ENCODE measurements at places on chromosomes 3 and 15.

GRCh38 chr3:107690522-107691138 is 167.9 kb downstream of the BBX start:
- DNase-seq = no peak

DNA sequence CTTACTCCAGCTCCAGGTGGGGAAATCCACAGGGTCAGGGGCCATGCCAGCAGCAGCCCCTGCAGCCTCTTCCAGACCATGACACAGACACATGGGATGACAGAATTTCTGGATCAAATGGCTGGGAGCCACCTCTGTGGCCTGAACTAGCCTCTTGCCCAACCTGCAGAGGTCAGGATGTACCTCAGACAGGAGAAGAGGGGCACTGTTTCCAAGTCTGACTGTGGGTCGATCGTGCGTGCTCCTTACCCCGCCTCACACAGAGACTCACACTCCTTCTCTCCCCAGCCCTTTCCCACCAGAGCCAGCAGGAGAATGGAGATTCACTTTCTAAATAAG is 131.9 kb downstream of the FAM43A start:
- DNase-seq = no peak

GRCh38 chr3:72951259-72951722 is 45.3 kb upstream of the PPP4R2 start:
- DNase-seq = no peak

- no peak for DNase-seq
Measured at GRCh38 chr15:80587816-80588456, 107.2 kb upstream of the ABHD17C start.

DNA sequence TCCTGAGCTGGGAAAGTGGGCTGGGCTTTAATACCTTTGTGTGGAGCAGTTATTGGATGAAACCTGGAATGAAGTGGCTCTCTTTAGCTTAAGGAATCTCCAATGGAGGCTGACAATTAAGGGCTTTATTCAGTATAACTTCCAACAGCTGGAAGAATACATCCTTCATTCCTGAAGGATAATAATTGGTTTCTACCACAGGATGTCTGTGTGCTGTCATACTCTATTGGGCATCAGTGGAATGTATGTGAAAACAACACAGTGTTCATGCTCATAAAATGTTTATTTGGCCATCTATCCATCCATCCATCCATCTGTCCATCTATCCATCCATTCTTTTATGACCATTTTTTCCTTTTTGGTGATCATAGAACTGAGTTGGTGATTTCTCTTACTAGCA is 220.7 kb upstream of the GAP43 start:
- DNase-seq = no peak

- DNase-seq = no peak
Measured at GRCh38 chr15:84781495-84781894, 33.1 kb downstream of the ZNF592 start.
